ENCODE measurements at places on chromosomes 5 and 9.
A peak's percentile ranks its signal among the peaks of the same experiment; 100 is the strongest.

- no peak for DNase-seq
Measured at GRCh38 chr5:103298117-103298516, 39.6 kb downstream of the MACIR start.

DNA sequence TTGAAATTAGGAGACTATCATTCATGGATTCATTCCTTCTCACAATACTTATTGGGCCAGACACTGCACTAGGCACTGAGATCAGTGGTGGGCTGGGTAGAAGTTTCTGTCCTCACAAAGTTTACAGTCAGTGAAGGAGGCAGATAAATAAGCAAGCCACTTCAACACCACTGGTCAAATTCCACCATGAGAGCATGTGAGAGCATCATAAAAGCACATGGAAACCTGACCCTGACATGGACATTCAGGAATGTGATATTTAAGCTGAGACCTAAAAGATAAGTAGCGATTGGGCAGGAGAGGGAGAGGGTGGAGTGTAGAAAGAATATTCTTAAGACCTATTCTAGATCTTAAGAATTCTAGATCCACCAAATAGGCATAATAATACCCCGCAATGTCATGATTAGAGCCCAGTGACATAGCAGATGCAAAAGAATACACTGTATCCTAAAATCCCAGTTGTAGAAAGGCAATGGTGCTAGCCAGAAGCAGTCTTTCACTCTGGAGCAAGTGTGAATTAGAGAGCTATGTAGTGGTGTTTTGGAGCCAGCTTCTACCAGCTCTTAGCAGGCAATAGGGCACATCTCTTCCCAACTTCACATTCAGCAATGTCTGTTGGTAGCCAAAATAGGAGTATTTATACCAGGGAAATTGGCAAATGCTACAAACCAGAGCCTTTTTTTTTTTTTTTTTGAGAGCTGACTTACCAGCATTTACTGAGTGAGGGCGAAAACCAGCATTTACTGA is 46.4 kb downstream of the SH3RF2 start:
- DNase-seq = no peak

GRCh38 chr5:94784536-94785505 is 166.4 kb downstream of the SLF1 start:
- no peak for DNase-seq

DNA sequence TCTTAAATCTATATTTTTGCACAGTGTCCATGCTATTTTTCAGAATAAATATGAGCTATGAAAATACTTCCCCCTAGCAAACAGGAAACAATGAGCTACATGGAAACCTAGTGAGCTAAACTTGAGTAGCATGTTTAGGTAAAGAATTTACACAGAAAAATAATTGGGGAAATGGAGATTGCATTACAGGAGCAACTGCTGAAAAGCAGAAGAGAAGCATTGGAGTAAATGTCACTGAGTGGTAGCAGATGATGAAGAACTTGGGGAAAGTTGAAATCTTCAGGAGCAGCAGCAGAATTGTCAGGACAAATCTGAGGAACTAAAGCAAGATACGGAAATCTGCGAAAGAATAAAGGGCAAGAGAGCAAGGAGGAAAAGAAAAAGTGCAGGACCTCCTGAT is 610.3 kb downstream of the TLE1 start:
- no peak for DNase-seq

- DNase-seq = peak; percentile 92
Measured at GRCh38 chr5:151234476-151235238, 10.8 kb upstream of the CCDC69 start.

GRCh38 chr9:85430659-85431338 is 311.0 kb downstream of the AGTPBP1 start:
- DNase-seq = no peak

DNA sequence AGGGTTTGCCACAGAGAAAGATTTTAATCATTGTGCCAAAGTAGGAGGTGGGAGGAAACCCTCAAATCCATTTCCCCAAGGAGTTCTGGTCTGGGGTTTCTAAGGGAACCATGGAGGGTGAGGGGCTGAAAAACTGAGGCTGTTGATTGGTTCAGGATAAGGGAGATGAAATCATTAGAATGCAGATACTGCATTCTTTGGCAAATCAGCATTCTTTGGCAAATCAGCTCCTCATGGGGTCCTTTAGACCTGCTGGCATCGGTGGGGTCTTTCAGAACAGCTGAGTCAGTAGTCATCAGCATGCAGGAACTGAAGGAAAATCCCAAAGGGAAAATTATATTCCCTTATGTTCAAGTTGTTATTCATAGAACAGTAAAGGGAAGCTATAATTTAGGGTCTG is 585.5 kb downstream of the ISL1 start:
- DNase-seq = no peak

- no peak for DNase-seq
Measured at GRCh38 chr9:104456831-104457230, 47.2 kb upstream of the OR13F1 start.

DNA sequence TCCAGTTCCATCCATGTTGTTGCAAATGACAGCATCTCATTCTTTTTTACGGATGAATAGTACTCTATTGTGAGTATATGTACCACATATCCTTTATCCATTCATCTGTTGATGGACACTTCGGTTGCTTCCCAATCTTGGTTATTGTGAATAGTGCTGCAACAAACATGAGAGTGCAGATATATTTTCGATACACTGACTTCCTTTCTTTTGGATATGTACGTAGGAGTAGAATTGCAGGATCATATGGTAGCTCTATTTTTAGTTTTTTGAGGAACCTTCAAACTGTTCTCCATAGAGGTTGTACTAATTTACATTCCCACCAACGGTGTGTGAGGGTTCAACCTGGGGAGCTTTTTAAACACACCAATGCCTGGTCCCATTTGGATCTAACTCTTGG is 22.3 kb downstream of the GALNT12 start:
- no peak for DNase-seq

DNA sequence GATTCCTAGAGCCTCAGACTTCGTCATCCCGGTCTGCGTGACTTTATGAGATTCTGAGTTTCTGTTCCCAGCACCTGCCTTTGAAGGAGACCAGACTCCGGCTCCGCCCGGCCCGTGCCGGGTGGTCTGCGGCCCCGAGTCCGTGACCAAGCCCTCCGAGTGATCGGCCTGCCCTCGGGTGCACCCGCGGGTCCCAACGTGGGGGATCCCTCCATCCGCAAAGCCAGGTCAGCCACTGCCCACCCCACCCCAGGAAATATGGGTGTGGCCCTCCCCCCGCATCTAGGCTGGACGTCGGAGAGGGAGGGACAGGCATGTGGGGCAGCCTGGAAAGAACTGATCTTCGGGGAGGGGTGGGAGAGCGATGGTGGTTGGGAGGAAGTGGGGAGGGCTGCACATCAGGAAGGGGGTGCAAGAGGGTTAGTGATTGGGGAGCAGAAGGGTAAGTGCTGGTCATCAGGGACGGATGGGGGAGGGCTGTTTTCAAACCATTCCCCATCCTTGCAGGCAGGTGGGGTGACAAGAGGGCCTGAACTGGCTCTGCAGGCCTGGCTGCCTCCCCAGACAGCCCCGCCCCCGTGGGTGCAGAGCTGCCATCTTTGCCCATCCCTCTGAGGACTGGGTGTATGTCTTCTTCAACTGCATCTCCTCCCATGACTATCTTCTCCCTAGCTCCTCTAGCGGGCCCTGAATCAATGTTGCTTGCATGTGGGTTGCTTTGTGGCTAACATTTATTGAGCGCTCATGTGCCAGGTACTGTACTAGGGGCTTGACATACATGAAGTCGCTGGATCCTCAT is 747 bp downstream of the LRSAM1 start:
- DNase-seq = peak; percentile 53

- peak; percentile 5 for DNase-seq
Measured at GRCh38 chr5:43231977-43232376, 40.0 kb downstream of the NIM1K start.

GRCh38 chr5:72328172-72328571 is 8.0 kb downstream of the PTCD2 start:
- DNase-seq = no peak

DNA sequence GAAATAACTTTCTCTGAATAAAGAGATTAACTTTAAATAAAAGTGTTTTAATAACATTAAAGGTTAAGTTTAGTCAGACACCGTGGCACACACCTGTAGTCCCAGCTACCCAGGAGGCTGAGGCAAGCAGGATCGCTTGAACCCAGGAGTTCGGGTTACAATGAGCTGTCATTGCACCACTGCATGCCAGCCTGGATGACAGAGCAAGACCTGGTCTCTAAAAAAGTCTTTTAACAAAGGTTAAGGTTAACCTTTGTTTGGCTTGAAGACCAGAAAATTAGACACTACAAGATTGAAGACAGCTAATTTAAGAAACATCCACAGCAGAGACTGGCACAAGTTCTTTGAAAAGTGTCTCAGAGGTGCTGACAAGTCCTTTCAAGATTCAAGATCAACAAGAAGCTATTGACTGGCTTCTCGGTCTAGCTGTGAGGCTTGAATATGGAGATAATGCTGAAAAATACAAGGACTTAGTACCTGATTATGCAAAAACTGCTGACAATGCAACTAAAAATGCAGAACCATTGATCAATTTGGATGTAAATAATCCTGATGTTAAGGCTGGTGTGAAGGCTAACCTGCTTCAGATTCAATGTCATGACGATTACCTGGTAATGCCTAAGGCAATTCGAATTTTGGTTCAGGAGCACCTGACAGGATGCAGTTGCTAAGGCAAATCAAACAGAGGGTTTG is 48.8 kb downstream of the FAM81B start:
- no peak for DNase-seq

DNA sequence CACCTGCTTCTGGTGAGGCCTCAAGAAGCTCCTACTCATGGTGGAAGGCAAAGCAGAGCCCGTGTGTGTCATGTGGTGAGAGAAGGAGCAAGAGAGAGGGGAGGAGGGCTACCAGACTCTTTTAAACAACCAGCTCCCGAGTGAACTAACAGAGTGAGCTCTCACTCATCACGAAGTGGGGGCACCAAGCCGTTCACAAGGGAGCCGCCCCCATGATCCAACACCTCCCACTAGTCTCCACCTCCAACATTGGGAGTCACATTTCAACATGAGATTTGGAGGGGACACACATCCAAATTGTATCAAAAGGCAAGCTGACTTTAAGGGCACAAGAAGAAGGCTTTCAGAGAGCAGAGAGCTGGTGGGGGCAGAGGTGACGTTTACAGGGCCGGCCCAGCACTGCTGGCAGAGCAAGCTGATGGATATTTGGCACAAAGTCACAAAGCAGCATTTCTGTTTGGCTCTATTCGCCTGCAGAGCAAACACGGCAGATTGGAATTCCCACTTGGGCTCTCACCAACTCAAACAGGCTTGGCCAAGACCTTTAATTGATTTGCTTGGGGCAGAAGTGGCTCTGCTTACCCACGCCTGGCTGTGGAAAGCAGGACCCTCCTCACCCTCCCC is 20.0 kb downstream of the PITX1 start:
- DNase-seq = peak; percentile 22

- no peak for DNase-seq
Measured at GRCh38 chr5:171639205-171639621, 146.4 kb upstream of the SMIM23 start.

GRCh38 chr9:133493845-133494540 is 15.1 kb upstream of the SLC2A6 start:
- DNase-seq = no peak

- peak; percentile 58 for DNase-seq
Measured at GRCh38 chr5:170571875-170572852, 68.3 kb downstream of the KCNIP1 start.

DNA sequence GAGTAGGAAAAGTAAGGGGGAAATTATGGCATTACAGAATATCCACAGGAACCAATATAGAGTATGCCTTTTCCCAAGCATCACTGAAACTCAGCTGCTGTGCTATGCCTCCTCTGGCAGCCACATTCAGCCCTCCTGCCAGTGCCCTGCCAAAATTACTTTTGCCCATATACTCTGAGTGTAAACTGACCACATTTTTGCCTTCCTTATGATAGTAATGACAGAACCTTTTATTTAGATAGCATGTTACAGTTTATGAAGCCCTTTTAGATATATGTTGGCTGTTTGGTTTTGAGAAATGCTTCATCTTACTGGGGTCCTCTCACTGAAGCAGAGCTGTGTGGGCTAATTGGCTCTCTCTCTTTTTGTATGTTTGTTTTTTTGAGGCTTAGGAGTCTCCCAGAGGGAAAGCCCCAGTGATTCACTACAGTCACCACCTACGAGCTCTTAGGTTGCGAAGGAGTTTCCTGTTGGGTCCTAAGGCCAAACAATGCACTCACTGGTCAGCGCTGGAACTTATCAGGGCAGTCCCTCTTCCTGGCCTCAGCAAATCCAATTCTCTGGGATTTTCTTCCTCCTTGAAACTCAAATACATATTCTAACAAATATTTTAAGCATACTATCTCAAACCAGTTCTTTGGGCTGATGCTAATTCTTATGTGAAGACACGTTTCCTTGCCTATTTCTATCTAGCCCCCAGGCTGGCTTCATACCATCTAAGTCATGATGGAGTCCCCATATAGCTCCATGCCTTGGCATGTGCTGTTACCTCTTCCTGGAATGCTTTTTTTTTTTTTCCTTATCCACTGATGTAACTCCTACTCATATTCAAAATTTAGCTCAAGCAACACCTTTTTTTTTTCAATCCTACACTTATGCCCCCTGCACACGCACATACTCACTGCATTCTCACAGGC is 3.7 kb downstream of the PHF24 start:
- DNase-seq = peak; percentile 88

- peak; percentile 65 for DNase-seq
Measured at GRCh38 chr5:81525690-81526089, 131.8 kb upstream of the ACOT12 start.

- DNase-seq = no peak
Measured at GRCh38 chr9:134388289-134388808, 62.1 kb downstream of the RXRA start.

GRCh38 chr9:105679257-105680022 is 14.9 kb upstream of the TMEM38B start:
- no peak for DNase-seq

GRCh38 chr9:133280392-133280791 is 5.4 kb upstream of the ABO start:
- no peak for DNase-seq

DNA sequence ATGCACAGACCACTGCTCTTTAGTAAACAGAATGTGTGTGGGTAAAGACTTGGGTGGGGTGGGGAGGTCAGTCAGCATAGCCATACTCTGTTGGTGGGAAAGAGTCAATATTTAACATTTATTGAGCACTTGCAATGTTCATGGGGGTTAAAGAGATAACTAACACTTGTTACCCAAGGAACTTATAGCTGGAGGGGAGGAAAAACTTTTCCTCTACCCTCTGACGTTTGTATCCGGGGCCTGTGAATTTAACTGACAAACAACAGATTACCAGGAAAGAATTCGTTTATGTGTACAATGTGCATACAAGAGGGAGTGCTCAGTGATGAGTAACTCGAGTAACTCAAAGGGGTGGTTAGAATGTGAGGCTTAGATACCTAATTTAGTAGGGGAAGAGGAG is 6.8 kb upstream of the CLINT1 start:
- peak; percentile 50 for DNase-seq

Measured in iris pigment epithelial cell (primary cell).